ENCODE measurements at places on chromosomes 2 and 18.

- no peak for DNase-seq
These were observed 50.1 kb downstream of the BOLA3 start for GRCh38 chr2:74097574-74097973.

- DNase-seq, result no peak
These were observed 63.0 kb downstream of the ZNF532 start for GRCh38 chr18:58927659-58928058.

GRCh38 chr2:237536083-237536415 is 30.3 kb upstream of the PRLH start:
- no peak for DNase-seq

DNA sequence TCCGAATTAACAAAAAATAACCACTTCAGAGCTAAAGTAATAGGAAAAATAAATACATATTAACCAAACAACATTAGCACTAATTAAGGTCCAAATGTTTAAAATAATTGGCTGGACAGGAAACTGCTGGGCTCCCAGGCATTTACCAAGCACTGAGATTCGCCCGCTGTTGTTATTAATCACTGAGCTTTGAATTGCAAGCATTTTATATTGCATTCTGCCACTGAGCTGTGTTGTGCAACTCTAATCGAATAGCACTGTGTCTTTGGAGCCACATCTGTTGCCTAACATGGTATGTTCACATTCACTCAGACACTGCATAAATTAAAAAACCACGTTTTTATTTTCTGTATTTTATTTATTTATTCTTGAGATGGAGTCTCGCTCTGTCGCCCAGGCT is 88.9 kb downstream of the SOWAHC start:
- no peak for DNase-seq

DNA sequence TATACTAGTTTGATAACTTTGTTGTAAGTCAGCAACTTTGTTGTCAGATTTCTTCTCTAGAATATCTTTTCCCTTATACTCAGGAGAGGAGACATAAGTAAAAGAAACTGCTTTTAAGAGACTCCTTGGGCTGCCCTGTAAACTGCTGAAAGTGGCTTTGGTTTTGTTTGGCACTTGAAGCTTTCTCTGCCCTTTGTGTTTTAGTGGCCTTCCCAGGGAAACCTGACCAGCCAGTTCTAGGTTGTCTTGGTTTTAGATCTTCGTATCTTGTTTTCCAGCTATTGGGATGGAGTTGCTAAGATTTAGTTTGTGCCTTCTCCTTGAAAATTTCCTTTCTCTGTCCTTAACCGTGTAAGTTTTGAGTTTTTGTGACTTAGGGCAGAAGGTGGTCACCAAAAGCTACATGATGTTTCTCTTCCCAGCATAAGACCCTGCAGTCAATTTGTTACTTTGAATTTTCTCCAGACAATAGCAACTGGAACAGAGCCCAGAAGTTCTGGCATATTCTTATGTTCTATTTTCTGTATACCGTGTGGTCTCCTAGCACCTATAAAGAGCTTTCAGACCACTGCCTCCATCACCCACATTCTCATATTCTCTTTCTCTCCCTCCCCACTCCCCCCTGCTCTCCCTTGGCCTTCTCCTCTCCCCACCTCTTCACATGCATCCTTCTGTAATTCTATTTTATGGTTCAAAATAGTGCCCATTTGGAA is 81.1 kb downstream of the BOLA3 start:
- DNase-seq, result no peak

DNA sequence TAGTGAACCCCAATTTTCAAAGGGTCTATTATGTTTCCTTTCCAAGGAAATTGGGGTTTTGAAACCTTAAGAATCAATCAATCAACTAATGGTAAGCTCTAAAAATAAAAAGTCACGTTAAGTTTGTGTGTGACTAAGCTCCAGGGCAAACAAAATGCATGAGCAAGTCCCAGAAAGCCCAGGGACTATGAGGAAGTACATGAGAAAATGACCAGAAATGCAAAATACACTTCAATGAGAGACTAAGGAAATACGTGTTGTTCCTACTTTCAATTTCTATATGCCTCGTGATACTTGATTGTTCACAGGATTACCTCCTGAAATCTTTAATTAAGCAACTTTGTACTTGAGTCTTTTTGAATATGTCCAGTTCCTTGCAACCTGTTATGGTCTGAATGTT is 684.4 kb upstream of the SYT4 start:
- DNase-seq, result no peak
